Vagina (tissue), 2 donors: ENCODE measurements at places on chromosomes 12 and 14. TPM values are rescaled to one million over a fixed set of nuclear protein-coding genes. Genes with fewer than 3 reads are reported as not detected.

Gene PZP
- not detected for total RNA-seq

Gene CATSPERB
- 5.2 TPM for total RNA-seq

Gene HOXC12
- total RNA-seq, result not detected

Gene CALM1
- total RNA-seq, result 260 TPM

Gene WDR20
- total RNA-seq, result 24.8 TPM

Gene CYP27B1
- 1.7 TPM for total RNA-seq

Gene CTSG
- total RNA-seq, result 1.5 TPM

Gene PLXNC1
- total RNA-seq, result 14.2 TPM

Gene ACSM4
- total RNA-seq, result not detected
